ENCODE measurements at places on chromosomes 12 and 14.

GRCh38 chr12:132066345-132066685 lies 77.8 kb downstream of the DDX51 start:
- DNase-seq: no peak

DNA sequence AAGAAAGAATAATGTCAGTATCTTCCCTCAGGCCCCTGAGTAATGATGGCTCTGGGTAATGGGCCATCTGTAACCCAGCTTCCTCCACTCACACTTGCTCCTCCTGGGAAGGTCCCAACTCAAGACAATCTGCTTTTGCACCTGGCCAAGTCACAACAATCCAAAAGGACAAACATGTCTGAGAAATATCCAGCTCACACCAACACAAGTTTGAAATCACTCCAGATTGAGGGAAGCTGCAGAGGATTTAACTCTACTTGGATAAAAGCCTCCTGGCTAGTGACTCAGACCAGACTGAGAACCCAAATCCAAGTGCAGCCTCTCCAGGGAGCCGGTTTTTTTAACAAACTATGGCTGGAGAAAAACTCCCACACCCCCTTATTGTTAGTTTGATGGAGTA lies 34.2 kb downstream of the RTRAF start:
- DNase-seq: no peak

GRCh38 chr12:9757433-9758025 lies 3.2 kb downstream of the CD69 start:
- DNase-seq: no peak

GRCh38 chr14:100567009-100567876 lies 20.0 kb downstream of the BEGAIN start:
- DNase-seq: no peak

- no peak for DNase-seq
These were observed 1194.7 kb downstream of the GALC start for GRCh38 chr14:86798330-86798729.

DNA sequence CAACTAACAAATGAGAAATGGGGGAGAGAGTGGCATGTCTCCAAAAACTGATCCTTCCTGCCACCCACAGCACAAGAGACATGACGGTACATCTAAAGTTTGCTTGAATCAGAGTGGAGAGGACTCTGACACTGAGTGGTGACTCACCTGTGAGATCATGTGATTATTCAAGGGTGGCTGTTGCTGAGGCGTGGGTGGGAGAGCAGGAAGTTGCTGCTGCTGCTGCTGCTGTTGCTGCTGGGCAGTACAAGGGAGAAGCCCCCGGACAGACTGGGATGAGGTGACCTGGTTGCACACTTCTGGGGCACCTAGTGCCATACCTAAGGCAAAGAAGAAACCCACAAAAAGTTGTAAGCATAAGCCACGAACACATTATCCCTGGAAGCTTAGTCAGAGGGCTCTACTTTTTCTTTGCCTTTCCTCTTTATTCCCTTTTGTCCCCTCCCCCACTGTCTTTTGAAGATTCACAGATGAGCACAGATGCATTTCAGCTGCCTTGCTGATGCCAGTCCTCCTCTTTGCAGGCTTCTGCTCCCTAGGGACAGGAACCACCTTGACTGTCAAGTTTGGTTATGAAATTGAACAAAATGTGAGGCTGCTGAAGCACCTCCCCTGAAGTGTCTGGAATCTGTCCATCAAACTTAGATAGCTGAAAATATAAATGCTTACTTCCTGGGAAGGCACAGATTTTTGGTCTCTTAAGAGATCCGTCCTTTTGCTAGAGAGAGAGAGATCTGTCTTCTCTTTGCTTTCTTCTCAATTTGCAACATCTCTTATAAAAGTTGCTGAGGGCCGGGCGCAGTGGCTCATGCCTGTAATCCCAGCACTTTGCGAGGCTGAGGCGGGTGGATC lies 29.4 kb upstream of the STAC3 start:
- peak; percentile 38 for DNase-seq

- no peak for DNase-seq
These were observed 106.8 kb downstream of the LGR5 start for GRCh38 chr12:71546322-71546861.

- DNase-seq: no peak
These were observed 169.2 kb downstream of the TMTC2 start for GRCh38 chr12:82855872-82856271.

- no peak for DNase-seq
These were observed 28.5 kb downstream of the FAM222A start for GRCh38 chr12:109741970-109742703.

DNA sequence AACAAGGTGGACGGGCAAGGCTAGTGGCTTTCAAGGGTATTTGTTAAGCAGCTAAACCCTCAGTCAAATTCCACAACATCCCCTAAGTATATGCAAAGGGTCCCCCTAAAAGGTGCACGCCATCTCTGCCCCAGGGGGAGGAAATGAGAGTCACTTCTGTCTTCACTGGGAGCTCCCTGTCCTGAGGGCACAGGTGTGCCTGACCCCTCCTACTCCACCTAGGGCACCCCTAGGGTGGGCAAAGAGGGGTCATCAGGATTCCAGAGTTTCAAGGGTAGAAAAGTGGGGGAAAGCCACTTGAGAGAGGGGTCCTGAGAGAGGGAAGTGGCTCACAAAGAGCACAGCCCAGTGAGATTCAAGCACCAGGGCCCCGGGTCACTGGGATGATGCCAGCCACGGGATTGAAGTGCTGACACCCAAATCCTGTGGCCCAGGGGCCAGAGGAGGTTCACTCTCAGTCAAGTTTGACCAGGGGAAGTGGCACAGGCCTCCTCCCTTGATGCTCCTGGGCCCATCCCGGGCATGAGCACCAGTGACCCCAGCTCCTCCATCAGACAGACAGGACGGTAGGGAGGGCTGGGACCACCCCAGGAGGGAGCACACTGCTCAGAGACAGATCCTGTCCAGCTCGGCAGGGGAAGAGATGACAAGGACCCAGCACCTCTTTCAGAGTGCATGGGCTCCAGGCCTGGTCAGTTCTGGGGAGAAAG lies 82.3 kb upstream of the BCL11B start:
- DNase-seq: no peak

DNA sequence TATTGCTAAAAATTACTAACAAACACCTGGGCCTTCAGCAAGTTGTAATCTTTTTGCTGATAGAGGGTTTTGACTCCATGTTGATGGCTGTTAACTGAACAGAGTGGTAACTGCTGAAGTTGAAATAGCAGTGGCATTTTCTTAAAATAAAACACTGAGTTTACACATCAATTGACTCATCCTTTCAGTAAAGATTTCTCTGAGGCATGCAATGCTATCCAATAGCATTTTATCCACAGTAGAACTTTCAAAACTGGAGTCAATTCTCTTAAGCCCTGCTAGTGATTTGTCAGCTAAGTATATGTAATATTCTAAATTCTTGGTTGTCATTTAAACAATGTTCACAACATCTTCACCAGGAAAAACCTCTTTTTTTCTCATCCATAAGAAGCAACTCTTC lies 59.5 kb downstream of the CMAS start:
- no peak for DNase-seq

- DNase-seq: no peak
These were observed 198.0 kb upstream of the DCN start for GRCh38 chr12:91380631-91381030.

GRCh38 chr12:124520265-124520701 lies 47.1 kb downstream of the NCOR2 start:
- DNase-seq: no peak

All from stimulated activated CD4-positive, alpha-beta T cell treated with anti-CD3 and anti-CD28 coated beads, TNF-alpha, amount 100 ng/mL, for 4 hours (primary cell).